ENCODE measurements at places on chromosomes 5 and 9. TPM values are rescaled to one million over a fixed set of nuclear protein-coding genes. Genes with fewer than 3 reads are reported as not detected.

Gene PDE4D
- 19.5 TPM for total RNA-seq

Gene HMCN2
- total RNA-seq: 0.19 TPM

DNA sequence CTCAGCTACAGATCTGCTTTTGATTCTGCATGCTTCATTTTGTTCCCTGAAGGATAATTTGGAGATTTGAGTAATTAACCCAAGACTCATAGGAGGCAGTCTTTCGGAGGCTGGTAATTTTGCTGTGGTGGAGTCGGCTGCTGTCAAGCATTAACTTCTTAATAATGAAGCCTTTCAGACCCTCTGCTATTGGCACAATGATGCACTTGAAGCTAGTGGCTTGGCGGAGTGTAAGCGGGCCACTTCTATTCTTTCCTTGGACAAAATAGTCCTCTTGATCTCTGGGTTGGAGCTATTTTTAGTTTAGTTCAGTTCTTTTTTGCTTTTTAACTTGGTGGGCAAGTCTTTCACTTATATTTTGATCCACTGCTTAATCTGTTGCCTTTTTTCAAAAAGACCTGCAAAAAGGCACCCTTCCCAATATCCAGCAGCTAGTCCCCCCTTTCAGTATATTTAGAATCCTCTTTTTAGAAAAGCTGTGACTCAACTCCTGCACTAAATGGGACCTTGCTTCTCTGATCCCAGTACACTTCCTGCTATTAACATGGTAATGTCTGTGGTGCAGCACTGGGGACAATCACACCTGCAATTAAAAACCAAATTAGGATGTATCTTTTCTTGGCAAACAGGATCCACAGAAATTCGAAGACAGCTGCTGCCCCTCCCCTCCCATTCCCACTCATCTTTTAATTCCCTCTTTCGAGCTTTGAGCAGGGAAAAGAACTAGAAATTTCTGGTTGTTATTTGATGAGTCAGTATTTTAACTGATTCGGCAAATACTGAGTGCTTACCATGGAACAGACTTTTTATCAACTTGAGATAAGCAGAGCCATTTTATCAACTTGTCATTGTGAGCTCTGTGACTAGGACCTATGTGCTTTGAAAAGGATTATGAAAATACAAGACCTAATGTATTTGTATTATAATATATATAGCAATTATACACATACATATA is 169.4 kb upstream of the ANKRD55 start:
- no peak for DNase-seq

Gene RASGEF1C
- not detected for total RNA-seq

- no peak for DNase-seq
Observed at GRCh38 chr5:174922955-174923354, 198.6 kb downstream of the MSX2 start.

GRCh38 chr9:89815903-89816573 is 211.2 kb downstream of the GADD45G start:
- DNase-seq: peak; percentile 85

DNA sequence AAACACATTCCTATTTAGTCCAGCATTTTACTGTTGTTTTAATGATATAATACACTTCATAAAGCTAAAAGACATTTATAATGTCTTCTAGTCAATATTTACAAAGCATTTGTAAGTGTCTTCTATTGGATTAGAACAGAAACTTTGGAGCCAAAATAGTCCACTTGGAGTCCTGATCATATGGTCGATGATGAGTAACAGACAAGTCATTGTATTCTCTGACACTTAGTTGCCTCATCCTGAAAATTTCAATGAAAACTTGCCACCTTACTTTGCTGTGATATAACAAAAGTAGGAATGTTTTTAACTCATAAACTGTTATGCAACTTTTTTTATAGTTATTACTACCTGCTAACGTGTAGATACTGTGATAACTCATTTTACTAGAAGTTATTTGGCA is 132.5 kb downstream of the GABRB2 start:
- DNase-seq: no peak

DNA sequence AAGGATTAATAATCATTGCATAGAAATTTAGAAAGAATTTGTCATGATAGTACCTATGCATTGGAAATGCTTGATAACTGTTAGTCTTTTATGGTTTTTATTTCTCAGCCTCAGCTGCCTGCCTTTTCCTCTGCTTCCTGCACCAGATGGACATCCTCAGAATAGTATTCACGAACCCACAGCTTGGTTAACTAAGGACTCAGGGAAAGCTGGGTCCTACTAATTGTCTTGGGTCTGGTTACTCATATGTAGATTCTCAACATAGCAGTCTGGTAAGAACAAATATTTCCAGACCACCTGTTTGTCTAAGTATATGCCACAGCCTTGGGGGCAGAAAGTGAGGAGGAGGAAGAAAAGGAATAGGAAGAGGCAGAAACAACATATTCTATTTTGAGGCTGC is 464.5 kb upstream of the SMARCA2 start:
- no peak for DNase-seq

- no peak for DNase-seq
Observed at GRCh38 chr9:77433675-77434445, 214.3 kb downstream of the GNA14 start.

Gene TAF11L5
- not detected for total RNA-seq

All from spleen (tissue), 13 donors.